ENCODE measurements at places on chromosomes 7 and 10.

- no peak for DNase-seq
Observed at GRCh38 chr10:111077785-111078504, 1.1 kb downstream of the ADRA2A start.

GRCh38 chr7:40723829-40724228, 589.0 kb downstream of the SUGCT start:
- DNase-seq: no peak

DNA sequence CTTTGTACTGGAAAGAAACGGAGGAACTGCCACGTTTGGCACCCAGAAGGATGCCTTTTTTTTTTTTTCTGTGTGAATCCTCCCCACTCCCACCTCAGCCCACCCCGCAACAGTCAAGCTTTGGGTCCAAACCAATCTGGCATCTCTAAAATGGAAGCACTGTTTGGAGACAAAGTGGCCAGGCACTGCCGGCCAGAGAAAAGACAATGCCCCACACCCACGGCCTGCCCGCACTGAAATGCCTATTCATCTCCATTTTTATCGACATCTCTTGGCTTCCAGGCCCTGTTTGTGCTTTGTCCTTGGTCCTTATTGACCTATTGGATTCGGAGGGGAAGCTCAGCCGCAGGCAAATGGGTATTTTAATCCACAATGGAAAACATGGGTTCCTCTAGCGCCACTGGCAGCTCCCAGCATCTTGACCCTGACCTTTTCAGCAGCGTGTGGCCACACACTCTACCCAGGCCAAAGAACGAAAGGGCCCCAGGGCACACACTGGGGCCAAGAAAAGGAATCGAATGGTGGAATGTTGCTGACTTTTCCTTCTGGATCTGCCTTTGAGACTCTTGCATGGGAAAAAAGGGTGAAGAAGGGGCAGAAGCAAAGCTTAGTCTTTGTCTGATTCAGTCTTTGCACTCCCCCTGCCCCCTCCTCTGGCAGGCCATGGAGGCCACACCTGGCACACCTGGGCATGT, 162.6 kb upstream of the CDCA7L start:
- no peak for DNase-seq

DNA sequence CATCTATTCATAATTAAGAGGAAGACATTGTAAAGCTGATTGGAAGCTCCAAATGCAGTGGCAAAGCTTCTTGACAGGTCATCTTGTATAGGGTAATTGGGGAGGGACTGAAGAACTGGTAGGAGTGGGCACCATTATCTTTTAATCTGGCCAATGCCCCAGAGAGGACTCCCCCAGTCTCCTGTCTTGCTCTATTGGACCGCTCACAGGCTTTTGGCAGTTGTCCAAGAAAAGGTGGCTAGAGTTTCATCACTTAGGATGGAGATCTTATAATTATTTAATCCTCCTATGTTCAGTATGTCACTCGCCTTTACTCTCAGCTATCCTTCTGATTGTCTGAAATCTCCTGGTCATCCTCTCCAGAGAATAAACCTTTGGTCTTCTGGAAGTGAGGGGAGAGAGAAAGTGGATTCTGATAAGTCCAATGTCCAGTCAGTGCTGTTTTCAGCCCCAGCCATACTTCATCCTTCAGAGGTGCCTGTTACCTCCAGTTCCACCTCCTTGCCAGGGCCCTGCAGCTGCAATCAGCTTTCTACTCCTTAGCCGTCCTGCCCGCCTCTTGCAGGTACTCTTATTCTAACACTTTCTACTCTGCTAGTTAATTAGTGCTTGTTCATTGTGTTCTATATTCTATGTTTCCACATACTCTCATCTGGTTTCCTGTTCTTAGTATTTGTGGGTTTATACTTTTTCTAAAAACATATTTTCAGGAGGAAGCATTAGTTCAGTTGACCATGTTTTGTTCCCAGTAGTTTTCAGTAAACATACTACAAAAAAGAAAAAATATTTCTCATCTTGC, 241.6 kb downstream of the NSUN6 start:
- no peak for DNase-seq

- no peak for DNase-seq
Observed at GRCh38 chr10:18786478-18786877, 127.2 kb downstream of the ARL5B start.

DNA sequence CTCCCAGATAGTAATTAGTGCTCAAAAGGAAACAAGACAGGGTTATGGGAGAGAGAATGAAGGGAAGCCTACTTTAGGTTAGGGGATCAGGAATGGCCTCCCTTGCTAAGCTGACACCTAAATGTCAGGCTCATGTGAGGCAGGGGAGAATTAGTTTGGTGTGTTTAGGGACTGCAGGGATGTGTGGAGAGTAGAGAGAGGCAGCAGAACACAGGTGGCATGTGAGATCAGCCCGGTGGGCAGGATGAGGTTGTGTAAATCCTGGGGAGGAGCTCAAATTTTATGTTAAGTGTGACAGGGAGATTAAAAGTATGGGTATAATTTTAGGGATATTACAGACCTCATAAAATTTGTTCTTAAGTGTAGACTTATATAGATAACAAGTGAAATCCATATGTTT, 56.2 kb upstream of the ZNF438 start:
- no peak for DNase-seq

GRCh38 chr7:48611993-48612392, 312.4 kb upstream of the CDC14C start:
- DNase-seq: no peak

GRCh38 chr7:116045532-116045931, 15.0 kb upstream of the TFEC start:
- no peak for DNase-seq

DNA sequence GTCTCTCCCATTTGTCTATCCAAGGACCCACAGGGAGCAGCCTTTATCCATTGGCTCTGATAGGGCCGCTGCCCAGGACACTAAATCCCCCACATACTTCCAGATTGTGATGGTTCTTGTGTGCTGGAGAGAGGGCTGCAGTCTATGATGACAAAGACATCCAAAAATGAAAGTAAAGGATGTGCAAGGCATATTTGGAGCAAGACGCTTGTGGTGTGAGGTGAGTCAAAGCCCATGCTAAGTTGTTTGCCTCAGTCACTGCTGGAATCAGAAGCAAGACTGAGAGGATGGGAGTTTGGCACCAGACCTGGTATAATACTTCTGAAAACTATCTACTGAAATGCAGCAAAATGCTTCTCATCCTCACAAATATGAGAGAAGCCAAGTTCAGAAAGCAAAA, 22.7 kb downstream of the ZNF22 start:
- DNase-seq: no peak

DNA sequence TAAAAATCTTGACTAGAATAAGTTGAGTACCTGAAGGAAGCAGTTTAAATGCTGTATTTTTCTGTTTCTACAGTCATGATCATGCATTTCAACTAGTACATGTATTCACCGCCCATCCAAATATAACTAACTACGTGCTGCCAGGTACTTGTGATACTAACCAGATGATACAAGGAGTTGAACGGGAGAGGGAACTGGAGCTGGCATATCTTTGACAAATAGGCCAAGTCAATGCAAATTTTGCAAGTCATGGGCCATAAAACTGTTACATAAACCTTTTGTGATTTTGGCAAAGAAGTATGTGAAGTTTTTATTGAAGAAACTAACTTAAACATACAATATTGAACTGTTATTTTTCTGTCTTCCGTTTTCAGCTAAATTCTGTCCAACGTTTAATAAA, 14.5 kb downstream of the NUP42 start:
- no peak for DNase-seq

DNA sequence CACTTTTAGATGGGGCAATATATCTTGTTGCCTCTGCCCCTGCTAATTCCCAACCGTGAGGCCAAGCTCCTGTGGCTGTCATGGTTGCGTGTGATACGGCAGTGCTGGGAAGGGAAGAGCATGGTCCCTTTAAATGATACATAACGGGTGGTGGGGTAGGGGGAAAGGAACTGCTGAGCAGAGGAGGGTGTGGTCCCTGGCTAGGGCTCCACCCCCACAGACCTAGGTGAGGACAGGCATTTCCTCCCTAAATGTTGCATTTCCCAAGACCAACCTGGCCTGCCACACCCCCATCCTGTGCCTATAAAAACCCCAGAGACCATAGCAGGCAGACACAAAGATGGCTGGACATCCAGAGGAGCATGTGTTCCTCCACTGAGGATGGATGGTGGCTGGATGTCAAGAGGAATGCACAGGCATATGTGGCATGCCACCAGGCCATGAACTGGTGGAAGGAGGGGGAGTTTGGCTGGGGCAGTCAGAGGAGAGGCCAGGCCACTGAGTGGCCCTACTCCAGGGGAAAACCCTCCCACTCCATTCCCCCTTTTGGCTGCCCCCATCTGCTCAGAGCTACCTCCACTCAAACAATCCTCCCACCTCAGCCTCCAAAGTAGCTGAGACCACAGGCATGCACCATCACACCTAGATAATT, 104.0 kb downstream of the PLXDC2 start:
- no peak for DNase-seq

GRCh38 chr10:114577133-114577532, 80.9 kb downstream of the ABLIM1 start:
- DNase-seq: no peak

DNA sequence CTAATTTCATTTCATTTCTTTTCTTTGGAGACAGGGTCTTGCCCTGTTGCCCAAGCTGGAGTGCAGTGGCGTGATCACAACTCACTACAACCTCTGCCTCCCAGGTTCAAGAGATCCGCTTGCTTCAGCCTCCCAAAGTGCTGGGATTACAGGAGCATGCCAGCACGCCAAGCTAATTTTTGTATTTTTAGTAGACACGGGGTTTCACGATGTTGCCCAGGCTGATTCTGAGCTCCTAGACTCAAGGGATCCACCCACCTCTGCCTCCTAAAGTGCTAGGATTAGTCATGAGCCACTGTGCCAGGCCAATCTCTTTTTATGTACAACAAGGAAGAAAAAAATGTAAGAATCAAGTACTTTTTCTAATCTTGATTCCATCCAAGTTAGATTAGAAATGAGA, 10.7 kb upstream of the KMT2E start:
- no peak for DNase-seq

- DNase-seq: no peak
Observed at GRCh38 chr7:2817456-2817855, 26.7 kb downstream of the GNA12 start.

- DNase-seq: no peak
Observed at GRCh38 chr7:134763960-134764359, 15.5 kb upstream of the CALD1 start.

DNA sequence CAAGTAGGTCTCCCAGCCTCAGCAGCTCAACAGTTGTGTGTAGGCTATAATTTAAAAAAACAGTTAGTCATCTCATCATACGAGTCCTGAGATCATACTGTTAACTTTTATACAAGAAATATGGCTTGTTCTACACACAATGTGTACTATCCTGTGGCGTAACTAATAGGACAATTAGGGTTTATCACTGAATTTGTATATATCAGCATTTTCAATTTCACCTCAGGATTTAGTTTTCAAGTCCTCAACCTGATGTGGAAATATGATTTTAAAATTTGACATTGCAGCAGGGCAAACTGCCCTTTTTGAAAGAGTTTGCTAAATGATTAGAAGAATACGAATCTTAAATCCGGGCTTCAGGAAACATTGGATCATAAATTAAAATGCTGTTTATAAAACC, 237.2 kb upstream of the CTBP2 start:
- no peak for DNase-seq

GRCh38 chr10:23376229-23376655, 31.6 kb upstream of the C10orf67 start:
- no peak for DNase-seq

DNA sequence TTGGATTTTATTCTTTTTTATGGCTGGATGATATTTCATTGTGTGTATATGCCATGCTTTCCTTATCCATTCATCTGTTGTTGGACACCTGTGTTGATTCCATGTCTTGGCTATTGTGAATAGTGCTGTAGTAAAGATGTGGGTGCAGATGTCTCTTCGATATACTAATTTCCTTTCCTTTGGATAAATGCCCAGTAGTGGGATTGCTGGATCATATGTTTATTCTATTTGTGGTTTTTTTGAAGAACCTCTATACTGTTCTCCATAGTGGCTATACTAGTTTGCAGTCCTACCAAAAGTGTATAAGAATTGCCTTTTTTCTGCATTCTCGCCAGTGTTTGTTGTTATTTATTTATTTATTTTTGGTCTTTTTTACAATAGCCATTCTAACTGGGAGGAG, 159.8 kb downstream of the WNT2 start:
- DNase-seq: no peak

DNA sequence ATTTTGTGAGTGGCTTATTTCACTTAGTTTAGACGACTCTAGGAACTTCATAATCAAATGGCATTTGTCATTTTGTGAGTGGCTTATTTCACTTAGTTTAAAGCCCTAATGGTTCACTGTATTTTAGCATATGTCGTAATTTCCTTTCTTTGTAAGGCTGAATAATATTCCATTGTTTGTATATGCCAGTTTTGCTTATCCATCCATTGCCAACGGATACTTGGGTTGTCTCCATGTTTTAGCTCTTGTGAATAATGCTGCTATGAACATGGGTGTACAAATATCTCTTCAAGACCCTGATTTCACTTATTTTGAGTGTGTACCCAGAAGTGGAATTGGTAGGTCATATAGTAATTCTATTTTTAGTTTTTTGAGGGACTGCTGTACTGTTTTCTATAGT, 31.8 kb downstream of the DOCK1 start:
- DNase-seq: no peak
